Osteocyte (in vitro differentiated cells): ENCODE measurements at places on chromosomes 7 and 10. TPM values are rescaled to one million over a fixed set of nuclear protein-coding genes. Genes with fewer than 3 reads are reported as not detected.

DNA sequence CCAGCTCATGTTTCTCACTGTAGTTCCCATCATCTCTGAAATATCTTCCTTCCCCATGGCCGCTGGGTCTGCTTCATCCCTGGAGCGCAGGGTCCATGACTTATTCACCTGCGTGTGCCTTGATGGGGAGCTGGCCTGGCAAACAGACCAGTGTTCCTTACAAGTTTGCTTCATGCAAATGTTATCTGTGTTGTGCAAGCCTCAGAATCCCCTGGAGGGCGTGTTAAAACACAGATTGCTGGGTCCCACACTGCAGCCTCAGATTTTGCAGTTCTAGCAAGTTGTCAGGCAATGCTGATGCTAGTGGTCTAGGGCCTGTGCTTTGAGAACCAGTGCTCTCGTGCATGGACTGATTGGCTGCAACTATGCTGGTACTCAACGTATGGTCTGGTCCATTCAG is 7.2 kb upstream of the DMBT1 start:
- peaks cover 2% of the 10 kb centered on the region for H3K27me3 ChIP-seq
- no peaks in the 10 kb centered on the region for H3K36me3 ChIP-seq
- H3K4me3 ChIP-seq, result no peak overlapping the region
- DNase-seq, result no peak
- no peak overlapping the region for H3K27ac ChIP-seq

DNA sequence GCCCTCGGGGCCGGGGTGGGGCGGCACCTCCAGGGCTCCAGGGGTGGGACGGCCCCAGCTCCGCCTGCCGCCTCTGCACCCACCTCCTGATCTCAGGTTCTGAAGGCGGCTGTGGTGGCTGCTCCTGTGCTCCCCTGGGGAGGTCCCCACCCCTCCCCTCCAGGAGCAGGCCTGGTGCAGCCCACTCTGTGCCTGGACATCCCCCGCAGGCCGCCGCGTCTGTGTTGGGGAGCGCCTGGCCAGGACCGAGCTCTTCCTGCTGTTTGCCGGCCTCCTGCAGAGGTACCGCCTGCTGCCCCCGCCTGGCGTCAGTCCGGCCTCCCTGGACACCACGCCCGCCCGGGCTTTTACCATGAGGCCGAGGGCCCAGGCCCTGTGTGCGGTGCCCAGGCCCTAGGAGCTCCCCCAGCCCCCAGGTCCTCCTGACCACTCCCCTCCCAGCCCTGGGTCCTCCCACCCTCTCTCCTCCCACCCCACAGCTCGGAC is 5.5 kb downstream of the CYP2W1 start:
- no peak for DNase-seq
- H3K4me1 ChIP-seq, result peaks cover 18% of the 10 kb centered on the region
- H3K27ac ChIP-seq, result no peak overlapping the region

DNA sequence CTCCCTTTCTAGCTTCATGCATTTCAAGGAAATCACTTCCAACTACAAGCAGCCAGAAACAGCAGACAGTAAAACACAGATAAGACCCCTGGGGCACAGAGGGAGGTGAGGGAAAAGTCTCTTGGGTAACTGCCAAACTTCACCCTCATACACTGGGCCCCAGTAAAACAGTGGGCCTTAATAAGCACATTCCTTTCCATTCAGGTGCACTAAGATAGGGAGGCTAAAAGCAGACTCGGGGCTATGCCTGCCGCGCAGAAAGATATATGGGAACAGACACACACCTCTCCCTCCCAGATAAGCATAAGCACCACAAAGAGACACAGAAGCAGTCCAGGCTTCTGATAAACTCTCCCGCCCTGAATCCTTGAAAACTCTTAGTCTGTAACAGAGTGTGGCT is 117.0 kb downstream of the TYW1B start:
- H3K27me3 ChIP-seq, result no peaks in the 10 kb centered on the region
- no peak for DNase-seq
- peaks cover 41% of the 10 kb centered on the region for H3K4me1 ChIP-seq

OLAH gene
- 0.59 TPM in 1 of 2 replicates, not detected in the other for total RNA-seq

IGFBP1 gene
- 1.9 and 2.4 TPM in 2 replicates for total RNA-seq

CFAP46 gene
- total RNA-seq, result 0.50 and 0.56 TPM in 2 replicates

GRCh38 chr7:93036807-93037206 is 81.0 kb downstream of the SAMD9 start:
- H3K27me3 ChIP-seq, result no peaks in the 10 kb centered on the region
- no peak overlapping the region for H3K4me3 ChIP-seq
- no peak overlapping the region for H3K27ac ChIP-seq
- no peak for DNase-seq
- H3K4me1 ChIP-seq, result peaks cover 9% of the 10 kb centered on the region

DNA sequence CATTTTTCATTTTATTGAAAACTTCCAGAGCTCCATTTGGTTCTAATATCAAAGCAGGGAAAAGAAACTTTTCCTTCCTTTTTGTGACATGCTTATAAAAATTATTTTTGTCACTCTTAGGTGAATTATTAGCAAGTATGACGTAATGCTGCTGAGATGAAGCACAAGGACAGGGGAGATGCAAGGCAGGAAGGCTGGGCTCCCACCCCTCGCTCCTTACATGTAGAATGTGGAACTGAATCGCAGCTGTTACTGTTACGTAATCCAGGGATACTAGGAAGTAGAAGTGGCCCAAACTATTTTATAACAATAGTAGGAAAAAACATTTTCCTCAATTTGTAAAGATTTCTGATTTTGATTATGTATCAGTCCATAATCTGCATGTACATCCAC is 17.1 kb upstream of the GTPBP4 start:
- H3K4me3 ChIP-seq, result no peak overlapping the region
- peaks cover 22% of the 10 kb centered on the region for H3K4me1 ChIP-seq
- H3K36me3 ChIP-seq, result no peaks in the 10 kb centered on the region
- peak overlapping the region; percentile 34 for H3K27ac ChIP-seq
- H3K27me3 ChIP-seq, result peaks cover 3% of the 10 kb centered on the region

GRCh38 chr10:17737027-17737965 is 14.7 kb upstream of the TMEM236 start:
- H3K36me3 ChIP-seq, result no peaks in the 10 kb centered on the region
- H3K4me3 ChIP-seq, result no peak overlapping the region
- H3K27me3 ChIP-seq, result no peaks in the 10 kb centered on the region
- DNase-seq, result no peak
- peaks cover 5% of the 10 kb centered on the region for H3K4me1 ChIP-seq

- no peaks in the 10 kb centered on the region for H3K27me3 ChIP-seq
- H3K27ac ChIP-seq, result no peak overlapping the region
- no peak overlapping the region for H3K4me3 ChIP-seq
- no peak for DNase-seq
Measured at GRCh38 chr7:2143450-2143849, 89.3 kb downstream of the MAD1L1 start.
